Cortex of kidney (tissue), 1 donor: ENCODE measurements at places on chromosomes 4 and X.

- DNase-seq, result no peak
These were observed 71.1 kb downstream of the PKD2 start for GRCh38 chr4:88078579-88078978.

DNA sequence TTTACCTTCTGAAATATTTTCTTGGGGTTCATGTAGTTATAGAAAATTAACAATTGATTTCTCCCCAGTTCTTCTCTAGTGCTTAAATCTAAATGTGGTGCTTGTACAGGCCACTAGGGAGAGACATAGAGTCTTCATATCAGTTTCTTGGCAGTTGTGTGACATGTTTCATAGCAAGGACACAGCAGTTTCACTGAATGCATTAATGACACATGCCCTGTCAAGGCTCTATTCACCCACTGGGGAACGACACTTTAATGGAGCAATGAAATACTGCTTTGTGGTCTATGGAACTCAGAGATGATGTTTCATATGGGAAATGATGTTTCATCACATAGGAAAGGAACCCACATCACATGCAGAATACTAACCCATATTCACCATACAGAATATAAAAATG, 2.8 kb downstream of the VEGFC start:
- no peak for DNase-seq

DNA sequence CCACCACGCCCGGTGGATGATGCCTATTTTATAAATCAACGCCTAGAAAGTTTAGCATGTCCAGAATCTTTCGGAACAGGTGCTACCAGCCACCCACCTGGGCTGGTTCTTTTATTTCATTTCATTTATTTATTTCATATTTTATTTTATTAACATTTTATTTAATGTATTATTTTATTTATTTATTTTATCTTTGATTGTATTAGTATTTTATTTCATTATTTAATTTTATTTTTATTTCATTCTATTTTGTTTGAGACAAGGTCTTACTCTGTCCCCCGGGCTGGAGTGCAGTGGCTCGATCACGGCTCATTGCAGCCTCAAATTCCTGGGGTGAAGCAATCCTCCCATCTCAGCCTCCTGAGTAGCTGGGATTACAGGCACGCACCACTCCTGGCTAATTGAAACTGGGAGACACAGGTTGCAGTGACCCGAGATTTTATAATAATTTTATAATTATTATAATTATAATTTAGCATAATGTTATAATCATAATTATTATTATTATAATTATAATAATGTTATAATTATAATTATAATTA, 187.2 kb downstream of the SHOX start:
- no peak for DNase-seq

DNA sequence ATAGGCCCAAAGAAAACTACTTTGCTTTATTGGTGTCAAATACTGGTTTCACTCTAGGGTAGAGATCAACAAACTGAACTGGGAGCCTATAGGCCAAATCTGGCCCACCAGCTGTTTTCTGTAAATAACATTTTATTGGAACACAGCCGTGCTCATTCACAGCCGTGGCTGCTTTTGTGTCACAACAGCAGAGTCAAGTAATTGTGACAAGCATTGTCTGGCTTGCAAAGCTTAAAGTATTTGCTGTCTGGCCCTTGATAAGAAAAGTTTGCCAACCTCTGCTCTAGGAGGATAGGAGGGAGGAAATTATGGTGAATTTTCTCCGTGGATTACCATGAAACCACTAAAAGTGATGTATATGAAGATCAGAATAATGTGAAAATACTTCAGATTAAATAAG, 53.4 kb downstream of the GPAT3 start:
- no peak for DNase-seq

GRCh38 chrX:118182025-118182424, 65.4 kb upstream of the KLHL13 start:
- DNase-seq, result no peak

GRCh38 chr4:176123710-176124407, 58.2 kb downstream of the WDR17 start:
- no peak for DNase-seq

- no peak for DNase-seq
These were observed 178.7 kb downstream of the SH3KBP1 start for GRCh38 chrX:19708683-19709082.
